ENCODE measurements at places on chromosomes 2 and 18.
A peak's percentile ranks its signal among the peaks of the same experiment; 100 is the strongest.

GRCh38 chr2:233142355-233142897, 82.3 kb downstream of the INPP5D start:
- no peak for DNase-seq

DNA sequence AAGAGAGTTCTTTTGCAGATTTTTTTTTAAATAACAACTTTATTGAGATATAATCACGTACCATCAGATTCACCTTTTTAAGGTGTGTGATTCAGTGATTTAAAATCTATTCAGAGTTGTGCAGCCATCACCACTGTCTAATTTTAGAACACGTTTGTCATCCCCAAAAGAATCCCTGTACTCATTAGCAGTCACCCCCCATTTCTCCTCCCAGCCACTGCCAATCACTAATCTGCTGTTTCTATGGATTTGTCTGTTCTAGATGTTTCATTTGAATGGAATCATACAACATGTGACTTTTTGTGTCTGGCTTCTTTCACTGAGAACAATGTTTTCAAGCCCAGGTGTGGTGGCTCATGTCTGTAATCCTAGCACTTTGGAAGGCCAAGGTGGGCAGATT, 55.4 kb upstream of the RAPH1 start:
- DNase-seq: no peak

- no peak for DNase-seq
Measured at GRCh38 chr2:166432331-166432730, 56.6 kb upstream of the SCN9A start.

DNA sequence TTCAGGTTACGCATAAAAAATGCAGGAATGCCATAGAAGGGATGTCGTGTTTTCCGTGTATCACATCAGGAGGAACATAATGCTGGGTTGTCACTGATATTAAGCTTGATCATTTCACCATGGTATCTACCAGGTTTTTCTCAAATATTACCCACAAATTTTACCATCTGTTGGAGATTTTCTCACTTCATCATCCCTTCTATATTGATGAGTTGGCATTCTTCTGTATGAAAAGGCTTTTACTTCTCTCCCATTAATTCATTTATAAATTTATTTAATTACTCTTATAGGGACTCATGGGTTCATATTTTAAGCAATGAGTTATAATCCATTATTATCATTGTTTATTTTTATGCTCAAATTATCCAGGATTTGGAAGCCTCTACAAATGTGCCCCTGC, 608.2 kb downstream of the EPHA4 start:
- DNase-seq: no peak

- DNase-seq: no peak
Measured at GRCh38 chr2:120684289-120685065, 51.2 kb upstream of the GLI2 start.

DNA sequence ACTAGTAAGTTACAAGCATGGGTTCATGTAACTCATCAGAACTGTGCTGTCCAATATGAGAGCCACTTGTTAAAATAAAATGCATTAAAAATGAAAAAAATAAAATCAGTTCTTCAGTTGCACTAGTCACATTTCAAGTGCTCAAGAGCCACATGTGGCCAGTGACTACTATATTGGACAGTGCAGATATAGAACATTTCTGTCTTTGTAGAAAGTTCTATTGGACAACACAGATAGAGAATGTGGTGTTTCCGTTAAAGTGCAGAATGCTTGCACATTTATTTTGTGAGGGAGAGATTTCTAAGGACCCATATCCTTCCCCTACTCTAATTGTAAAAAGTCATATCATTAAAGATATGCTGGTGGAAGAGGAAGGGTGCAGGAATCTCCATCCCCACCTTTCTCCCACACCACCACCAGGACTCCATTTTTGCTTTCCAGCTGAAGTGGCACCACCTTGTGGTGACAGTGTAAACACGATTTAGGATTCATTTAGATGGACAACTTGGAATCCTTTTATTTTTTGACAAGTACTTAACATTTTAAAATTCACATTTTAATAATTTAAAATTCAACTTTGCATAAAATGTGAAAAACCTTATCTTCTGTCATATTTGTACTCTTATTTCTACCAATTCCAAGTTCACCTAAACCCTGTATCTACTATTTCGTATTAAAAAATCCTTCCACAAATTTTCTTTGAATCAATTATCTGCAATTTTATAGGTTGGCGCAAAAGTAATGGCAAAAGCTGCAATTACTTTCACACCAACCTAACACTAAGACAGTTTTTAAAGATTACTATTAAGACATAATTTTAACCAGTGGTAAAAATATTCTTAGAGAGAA, 9.4 kb upstream of the CD302 start:
- no peak for DNase-seq

GRCh38 chr2:206192157-206192556, 32.5 kb downstream of the EEF1B2 start:
- no peak for DNase-seq

- DNase-seq: peak; percentile 20
Measured at GRCh38 chr2:109129356-109129920, 433 bp downstream of the SH3RF3 start.

GRCh38 chr2:224145751-224146355, 106.8 kb upstream of the SERPINE2 start:
- DNase-seq: no peak

DNA sequence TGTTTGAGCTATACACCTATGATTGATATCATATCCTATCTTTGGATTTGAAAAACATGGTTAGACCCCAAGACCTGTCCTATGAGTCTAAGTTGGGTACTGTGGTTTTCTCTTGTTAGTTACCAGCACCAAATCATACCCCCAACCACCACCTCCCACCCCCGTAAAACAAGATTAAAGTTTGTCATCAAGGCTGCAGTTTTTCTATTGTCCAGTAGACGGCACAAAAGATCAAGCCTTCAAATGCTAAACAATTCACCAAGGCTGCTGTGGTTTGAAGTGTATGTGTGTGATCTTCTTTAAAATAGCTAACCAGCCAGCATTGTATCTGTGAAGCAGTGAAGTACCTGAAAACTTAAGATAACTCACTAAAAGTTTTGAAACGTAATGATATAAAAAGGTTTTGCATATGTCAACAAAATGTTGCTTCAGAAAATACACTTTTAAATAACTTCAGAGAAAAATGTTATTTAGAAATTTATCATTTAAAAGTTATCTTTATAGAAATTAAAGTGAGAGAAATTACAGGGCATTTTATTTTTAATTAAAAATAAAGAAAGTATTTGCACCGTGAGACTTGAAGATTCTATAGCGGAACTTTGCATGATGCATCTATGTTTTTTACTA, 5.8 kb upstream of the MEIS1 start:
- no peak for DNase-seq

DNA sequence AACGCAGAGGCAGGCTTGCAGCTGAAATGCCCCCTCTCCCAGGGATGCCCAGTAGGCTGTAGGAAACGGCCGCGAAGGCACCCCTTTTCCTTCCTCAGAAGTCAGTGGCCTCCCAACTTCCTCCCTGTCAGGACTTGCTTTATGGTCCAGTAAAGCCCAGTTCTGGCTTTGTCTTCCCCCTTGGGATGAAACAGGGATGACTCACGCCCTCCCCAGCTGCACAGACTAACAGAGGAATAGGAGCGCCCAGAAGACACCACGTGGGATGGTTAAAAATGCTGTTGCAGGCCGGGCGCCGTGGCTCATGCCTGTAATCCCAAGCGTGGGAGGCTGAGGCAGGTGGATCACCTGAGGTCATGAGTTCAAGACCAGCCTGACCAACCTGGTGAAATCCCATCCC, 6.9 kb downstream of the CREG2 start:
- DNase-seq: no peak

DNA sequence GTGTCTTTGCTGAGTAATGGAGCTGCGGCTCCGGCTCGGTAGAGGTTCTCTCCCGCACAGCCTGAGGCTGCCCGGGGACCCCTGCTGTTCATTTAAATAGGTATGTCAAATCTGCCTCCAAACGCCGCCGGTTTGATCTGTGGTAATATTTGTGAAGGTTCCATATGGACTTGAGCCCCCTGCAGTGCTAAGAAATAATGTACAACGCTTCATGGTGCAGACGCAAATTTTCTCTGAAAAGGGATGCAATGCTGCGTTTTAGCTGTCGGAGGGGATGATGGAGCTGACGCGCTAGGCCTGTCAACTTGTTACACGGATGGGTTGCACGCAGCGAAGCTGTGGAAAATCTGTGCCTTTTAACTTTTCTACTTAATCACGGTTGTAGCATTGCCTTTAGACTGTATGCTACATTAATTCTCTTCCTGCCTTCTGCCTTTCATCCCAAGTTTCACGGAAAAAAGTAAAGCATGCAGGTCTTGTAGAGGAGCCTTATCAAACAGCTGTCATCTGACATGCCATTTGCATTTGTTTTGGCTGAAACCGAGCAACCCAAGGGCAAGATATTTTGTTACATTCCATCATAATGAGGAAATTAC, 43.2 kb downstream of the MRPS9 start:
- no peak for DNase-seq

GRCh38 chr2:173766537-173767289, 198.5 kb downstream of the SP3 start:
- no peak for DNase-seq

GRCh38 chr18:32299484-32299883, 109.6 kb downstream of the MEP1B start:
- DNase-seq: no peak

DNA sequence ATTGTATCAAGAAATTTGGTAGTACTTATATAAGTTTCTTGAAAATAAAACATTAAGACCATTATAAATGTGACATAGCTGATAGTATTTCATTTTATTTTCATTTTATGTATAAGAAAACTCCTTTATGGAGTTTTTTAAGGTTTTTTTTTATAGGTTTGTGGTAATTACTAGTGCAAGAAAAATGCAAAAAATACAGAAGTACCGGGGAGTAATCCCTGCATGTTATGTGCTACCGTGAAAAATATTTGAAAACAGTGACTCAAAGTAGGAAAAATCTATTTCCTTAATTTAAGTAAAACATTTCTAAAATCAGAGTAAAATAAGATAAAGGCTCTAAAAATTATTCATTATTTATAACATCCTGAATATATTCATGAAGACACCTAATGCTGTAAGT, 21.6 kb downstream of the ZSWIM2 start:
- no peak for DNase-seq

DNA sequence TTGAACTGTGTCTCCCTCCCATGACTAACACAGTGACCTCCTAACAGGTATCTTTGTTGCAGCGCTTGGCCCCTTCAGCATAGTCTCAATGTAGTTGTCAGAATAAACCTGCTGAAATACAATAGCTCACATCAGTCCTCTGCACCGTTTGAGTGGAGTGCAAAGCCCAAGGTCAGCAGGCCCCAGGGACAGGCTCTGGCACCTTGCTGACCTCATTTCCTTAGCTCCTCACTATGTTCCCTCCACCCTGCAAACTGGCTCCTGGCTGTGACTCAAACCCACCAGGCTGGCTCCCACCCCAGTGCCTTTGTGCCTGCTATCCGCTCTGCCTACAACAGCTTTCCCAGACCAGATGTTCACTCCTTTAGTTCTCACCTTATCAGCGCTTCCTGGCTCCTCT, 146.7 kb downstream of the LRATD1 start:
- DNase-seq: no peak

GRCh38 chr2:54499661-54500060, 43.5 kb downstream of the SPTBN1 start:
- DNase-seq: no peak

- no peak for DNase-seq
Measured at GRCh38 chr2:238380336-238380735, 46.4 kb upstream of the ASB1 start.

- DNase-seq: no peak
Measured at GRCh38 chr18:51527826-51528225, 330.3 kb upstream of the MEX3C start.

DNA sequence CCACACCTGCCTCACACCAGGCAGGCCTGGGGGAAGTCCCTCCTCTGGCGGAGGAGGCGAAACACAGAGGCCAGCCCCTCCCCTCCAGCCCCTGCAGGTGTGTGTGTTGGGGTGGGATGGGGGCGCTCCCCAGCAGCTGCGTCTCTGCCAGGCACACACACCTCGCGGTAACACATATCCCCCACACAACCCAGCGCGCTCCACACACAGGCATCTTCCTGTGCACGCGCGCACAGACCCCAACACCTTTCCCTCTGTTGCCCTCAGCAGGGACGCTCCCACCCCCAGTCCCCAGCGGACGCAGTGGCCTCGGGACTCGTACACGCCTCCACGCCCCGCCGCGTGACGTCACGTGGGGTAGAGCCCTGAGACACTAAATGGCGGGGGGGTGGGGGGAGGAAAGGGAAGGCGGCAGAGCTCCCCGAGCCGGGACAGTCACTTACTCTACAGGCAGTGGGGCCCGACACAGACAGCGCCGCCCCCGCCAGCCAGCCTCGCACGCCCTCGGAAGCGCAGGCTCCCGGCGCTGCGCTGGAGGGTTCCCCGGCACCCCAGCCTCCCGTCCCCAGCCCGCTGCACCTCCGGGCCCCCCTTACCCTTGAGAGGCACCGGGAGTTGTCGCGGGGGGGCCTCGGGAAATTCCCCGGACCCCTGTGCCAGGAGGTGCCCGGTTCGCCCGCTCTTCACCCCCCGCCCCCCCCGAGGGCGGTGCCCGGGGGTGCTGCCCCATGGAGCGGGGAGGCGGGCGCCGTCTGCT, at the start of gene WNT10A:
Gene WNT10A (plus strand): TSS at position 751 of the 757 bp plus-strand sequence. CDS start 144 bp downstream, outside the sequence.
- DNase-seq: peak; percentile 68

DNA sequence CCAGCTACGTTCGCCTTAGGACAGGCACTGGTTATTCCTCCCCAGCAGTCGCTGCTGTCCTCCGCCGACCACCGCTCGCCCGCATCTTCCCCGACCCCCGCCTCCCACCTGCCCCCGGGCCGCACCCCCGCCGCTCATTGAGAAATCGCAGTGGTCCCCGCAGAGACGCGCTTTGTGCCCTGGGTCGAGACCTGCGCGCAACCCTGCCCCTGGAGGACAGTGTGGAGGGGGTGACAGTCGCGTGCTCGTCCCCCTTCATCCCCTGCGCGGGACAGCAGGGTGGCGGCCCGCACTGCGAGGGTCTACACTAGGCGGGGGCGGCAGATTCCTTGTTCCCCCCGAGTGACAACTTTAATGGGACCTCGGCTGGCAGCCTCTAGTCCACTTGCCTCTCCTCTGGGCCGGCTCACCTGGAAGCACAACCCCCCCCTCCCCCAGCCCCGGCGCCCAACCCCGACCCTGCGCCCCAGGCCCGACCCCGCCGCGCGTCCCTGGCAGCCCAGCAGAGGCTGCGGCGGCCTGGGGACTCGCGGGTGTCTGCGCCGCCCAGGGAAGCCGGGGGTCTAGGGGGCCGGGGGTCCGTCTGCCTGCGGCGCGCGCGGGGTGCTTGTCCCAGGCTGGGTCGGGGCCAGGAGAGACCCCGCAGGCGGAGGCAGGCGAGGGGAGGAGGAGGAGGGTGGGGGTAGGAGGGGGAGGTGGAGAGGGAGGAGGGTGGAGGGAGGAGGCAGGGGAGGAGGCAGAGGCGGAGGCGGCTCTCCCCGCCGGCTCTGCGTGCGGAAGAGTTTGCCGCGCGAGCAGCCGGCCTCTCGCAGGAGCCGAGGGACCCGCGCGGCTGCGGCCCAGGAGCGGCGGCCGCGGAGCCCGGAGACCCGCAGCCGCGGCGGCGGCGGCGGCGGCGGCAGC, at the start of gene NPAS2:
Gene NPAS2 (plus strand): TSS at position 770 of the 903 bp plus-strand sequence. CDS start 84,616 bp downstream, outside the sequence.
- DNase-seq: peak; percentile 21
